Upper lobe of right lung (tissue), 1 donor: ENCODE measurements at places on chromosomes 11 and 22. TPM values are rescaled to one million over a fixed set of nuclear protein-coding genes. Genes with fewer than 3 reads are reported as not detected.
A peak's percentile ranks its signal among the peaks of the same experiment; 100 is the strongest.

GGTLC3 gene
- 13.1 TPM for total RNA-seq

INPPL1 gene
- total RNA-seq, result 146 TPM

SLC22A12 gene
- total RNA-seq, result not detected

UPB1 gene
- total RNA-seq, result 1.5 TPM

BRSK2 gene
- total RNA-seq, result 0.26 TPM

- H3K27ac ChIP-seq, result no peak overlapping the region
- no peaks in the 10 kb centered on the region for H3K4me1 ChIP-seq
- H3K27me3 ChIP-seq, result no peaks in the 10 kb centered on the region
- no peak overlapping the region for H3K4me3 ChIP-seq
- DNase-seq, result peak; percentile 25
Observed at GRCh38 chr11:44351898-44352498, 42.1 kb upstream of the ALX4 start.

DNA sequence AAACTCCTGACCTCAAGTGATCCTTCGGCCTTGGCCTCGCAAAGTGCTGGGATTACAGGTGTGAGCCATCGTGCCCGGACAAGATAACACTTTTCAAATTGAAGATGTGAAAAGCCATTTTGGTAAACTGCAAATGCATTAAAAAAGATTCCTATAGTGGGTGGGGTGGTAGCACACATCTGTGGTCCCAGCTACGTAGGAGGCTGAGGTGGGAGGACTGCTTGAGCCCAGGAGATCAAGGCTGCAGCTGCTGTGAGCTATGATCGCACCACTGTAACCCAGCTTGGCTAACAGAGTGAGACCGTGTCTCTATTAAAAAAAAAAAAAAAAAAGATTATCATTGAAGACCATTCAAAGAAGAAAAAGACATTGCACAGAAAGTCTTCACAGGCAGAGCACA lies 16.9 kb upstream of the ARFGAP3 start:
- H3K4me1 ChIP-seq, result peaks cover 3% of the 10 kb centered on the region
- H3K27me3 ChIP-seq, result no peaks in the 10 kb centered on the region
- peaks cover 97% of the 10 kb centered on the region for H3K36me3 ChIP-seq
- no peak overlapping the region for H3K27ac ChIP-seq
- no peak for DNase-seq

DNA sequence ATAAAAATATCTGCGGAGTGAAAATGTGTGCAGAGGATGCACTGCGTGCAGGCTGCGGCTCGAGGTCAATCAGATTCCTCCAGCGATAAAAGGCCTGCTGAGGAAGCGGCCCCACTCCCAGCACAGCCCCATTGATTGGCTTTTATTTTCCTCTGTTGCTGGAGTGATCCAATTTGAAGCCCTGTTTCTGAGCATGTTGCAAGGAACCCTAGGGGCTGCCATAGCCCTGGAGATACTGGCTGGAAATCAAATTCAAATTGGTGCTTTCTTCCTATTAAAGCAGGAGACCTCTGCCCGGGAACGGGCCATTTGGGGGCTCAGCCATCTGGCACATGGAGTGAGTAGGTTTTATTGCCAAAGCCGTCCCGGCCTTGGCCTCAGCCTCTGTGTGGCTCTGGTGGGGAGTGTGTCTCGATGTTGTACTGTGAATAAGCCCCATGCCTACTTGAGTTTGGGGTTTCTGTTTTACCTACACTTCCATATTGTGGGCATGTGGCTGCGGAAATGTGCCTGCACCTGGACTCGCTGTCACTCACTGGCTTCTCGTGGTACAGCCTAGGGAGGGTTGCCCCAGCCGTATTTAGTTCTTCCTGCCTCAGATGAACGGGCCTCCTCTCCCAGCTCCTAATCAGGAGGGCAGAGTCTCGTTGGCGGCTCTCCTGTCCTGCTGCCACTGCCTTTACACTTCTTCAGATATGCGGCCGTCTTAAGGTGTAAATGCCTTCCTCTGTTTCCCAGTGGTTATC lies 25.6 kb downstream of the PARVB start:
- H3K36me3 ChIP-seq, result no peaks in the 10 kb centered on the region
- no peaks in the 10 kb centered on the region for H3K4me1 ChIP-seq
- H3K4me3 ChIP-seq, result no peak overlapping the region
- DNase-seq, result no peak
- peak overlapping the region; percentile 18 for H3K27ac ChIP-seq

DNA sequence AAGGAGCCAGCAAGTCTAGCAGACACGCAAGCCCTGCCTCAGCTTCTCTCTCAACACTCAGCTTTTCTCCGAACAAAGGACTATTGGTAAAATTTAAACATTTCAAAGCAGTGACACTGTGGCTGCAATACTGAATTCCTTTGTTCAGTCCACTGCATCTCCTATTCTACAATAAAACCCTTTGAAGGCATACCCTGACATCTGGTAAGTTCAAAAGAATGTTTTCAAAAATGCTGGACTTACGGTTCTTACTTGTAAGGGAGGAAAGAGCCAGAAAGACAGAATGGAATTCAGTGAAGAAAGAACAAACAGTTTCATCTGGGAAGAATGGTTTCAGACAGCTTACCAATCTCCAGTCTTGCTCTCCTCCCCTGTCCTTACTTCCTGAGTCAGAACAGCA lies 12.7 kb upstream of the OR8K1 start:
- H3K4me1 ChIP-seq, result no peaks in the 10 kb centered on the region
- no peak overlapping the region for H3K27ac ChIP-seq
- no peak for DNase-seq
- H3K4me3 ChIP-seq, result no peak overlapping the region
- H3K27me3 ChIP-seq, result no peaks in the 10 kb centered on the region

- H3K4me1 ChIP-seq, result no peaks in the 10 kb centered on the region
- H3K4me3 ChIP-seq, result no peak overlapping the region
- DNase-seq, result no peak
Observed at GRCh38 chr11:128388206-128388815, 199.0 kb downstream of the ETS1 start.

DNA sequence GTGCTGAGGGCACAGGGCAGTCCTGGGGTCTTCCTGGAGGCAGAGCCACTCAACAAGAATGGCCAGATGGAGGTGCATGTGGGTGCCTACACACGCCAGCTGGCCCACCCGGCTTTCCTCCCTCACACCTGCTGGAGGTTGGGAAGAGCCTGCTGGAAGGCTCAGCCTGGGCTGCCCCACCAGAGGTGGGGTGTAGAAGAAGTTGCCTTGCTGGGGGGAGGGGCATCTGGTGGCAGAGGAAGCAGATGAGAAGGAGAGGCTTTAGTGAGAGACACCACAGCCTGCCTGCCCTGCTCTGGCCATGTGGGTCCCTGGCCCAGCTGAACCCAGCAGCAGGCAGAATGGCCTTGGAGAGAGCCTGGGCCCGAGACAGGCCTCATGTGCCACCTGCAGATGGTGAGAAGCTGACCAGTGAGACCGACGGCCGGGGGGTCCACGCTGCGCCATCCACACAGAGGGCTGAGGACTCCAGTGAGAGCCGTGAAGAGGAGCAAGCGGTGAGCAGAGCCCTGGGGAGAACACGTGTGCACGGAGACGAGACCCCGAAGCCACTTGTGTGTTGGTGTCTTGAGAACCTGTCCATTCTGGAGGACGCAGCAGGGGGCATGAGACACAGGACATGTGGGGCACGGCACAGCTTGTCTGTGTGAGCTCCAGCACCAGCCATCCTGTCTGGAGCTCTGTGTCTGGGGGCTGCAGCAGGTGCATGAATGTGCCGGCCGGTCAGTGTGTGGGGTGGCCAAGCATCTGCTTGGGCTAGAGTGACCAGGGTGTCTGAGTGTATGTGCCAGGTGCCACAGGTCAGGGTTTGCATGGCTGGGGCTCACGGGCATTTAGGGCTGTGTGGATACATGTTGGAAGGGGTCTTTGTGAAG lies 2.7 kb downstream of the B4GALNT4 start:
- no peak for DNase-seq
- H3K36me3 ChIP-seq, result no peaks in the 10 kb centered on the region
- H3K4me1 ChIP-seq, result peaks cover 9% of the 10 kb centered on the region

DNA sequence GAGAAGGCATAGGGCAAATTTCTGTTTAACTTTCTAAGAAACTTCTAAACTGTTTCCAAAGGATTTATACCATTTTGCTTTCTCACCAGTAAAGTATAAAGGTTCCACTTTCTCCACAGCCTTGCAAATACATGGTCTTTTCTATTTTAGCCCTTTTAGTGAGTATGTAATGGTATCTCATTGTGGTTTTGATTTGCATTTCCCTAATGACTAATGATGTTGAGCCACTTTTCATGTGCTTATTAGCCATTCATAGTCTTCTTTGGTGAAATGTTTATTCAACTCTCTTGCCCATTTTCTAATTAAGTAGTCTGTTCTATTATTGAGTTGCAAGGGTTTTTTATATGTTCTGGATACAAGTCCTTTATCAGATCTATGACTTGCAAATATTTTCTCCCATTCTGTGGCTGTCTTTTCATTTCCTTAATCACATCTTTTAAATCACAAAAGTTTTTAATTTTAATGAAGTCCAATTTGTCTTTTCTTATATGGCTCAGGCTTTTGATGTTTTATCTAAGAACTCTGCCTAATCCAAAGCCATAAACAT lies 83.8 kb upstream of the KCNQ1OT1 start:
- H3K4me1 ChIP-seq, result peaks cover 26% of the 10 kb centered on the region
- H3K4me3 ChIP-seq, result no peak overlapping the region
- no peak overlapping the region for H3K27ac ChIP-seq
- no peak for DNase-seq
- no peaks in the 10 kb centered on the region for H3K36me3 ChIP-seq

DNA sequence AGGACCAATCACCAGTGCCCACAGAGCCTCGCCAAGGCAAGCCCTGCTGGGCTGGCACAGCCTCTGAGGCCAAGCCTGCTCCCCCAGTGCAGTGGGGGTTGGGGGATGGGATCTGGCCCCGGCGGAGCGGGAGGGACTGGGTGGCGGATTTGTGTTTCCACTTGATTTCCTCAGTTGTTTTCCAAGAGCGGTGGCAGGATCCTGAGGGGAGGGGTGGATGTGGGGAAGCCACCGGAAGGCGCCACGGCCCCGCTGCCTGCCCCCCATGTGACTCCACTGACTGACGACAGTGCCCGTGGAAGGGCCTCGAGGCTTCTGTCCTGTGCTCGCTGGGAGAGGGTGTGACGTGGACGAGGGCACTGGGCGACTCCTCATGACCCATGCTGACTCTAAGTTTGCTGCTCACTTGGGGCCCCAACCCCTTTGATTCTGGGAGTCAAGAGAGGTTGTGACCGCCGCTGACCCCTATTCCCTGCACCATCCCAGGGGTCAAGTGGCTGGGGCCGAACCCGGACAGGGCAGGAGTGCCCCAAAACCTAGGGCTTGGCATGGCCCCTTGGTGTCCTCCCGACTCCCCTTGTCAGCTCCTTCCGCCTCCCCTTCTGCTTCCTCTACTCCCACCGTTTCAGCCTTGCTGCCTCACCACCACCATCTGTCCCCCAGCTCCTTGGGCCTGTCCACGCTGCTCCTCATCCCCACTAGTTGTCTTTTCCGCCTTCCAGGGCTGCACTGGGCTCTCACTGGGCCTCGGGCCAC lies 23.5 kb upstream of the PICK1 start:
- no peaks in the 10 kb centered on the region for H3K36me3 ChIP-seq
- H3K27me3 ChIP-seq, result no peaks in the 10 kb centered on the region
- DNase-seq, result no peak
- peaks cover 18% of the 10 kb centered on the region for H3K4me1 ChIP-seq

GRCh38 chr11:10225553-10225952 lies 68.5 kb downstream of the SBF2 start:
- DNase-seq, result no peak
- no peaks in the 10 kb centered on the region for H3K36me3 ChIP-seq
- no peaks in the 10 kb centered on the region for H3K4me1 ChIP-seq
- H3K27me3 ChIP-seq, result no peaks in the 10 kb centered on the region

GRCh38 chr11:46112961-46113607 lies 8.2 kb downstream of the PHF21A start:
- no peak for DNase-seq
- peaks cover 47% of the 10 kb centered on the region for H3K4me1 ChIP-seq
- H3K36me3 ChIP-seq, result no peaks in the 10 kb centered on the region
- H3K27ac ChIP-seq, result no peak overlapping the region

DNA sequence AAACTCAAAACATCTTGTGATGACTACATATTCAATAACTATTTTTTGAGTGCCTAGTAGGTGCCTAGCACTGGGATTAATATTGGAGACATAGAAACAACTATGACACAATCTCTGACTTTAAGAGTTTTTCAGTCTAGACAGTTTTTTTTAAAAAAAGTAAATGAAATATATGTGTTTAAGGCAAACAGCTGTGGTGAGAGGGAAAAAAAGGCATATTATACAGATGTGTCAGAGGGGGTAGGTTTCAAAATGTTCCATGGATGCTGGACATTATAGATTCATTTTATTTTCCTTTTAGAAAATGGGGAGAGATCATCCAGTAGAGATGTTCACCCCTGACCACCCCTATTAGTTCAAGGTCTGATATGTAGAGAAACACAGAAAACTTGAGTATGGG lies 90.8 kb downstream of the LUZP2 start:
- H3K36me3 ChIP-seq, result no peaks in the 10 kb centered on the region
- no peak overlapping the region for H3K27ac ChIP-seq
- no peak overlapping the region for H3K4me3 ChIP-seq
- H3K27me3 ChIP-seq, result no peaks in the 10 kb centered on the region
- no peak for DNase-seq

- H3K4me3 ChIP-seq, result peak overlapping the region; percentile 58
- H3K27me3 ChIP-seq, result no peaks in the 10 kb centered on the region
- peak; percentile 80 for DNase-seq
- no peaks in the 10 kb centered on the region for H3K36me3 ChIP-seq
Observed at GRCh38 chr11:72781313-72782080, 12.3 kb downstream of the STARD10 start.

- H3K27me3 ChIP-seq, result no peaks in the 10 kb centered on the region
- H3K4me1 ChIP-seq, result peaks cover 16% of the 10 kb centered on the region
- DNase-seq, result peak; percentile 46
- peak overlapping the region; percentile 16 for H3K4me3 ChIP-seq
- H3K36me3 ChIP-seq, result peaks cover 96% of the 10 kb centered on the region
Observed at GRCh38 chr11:72702577-72703241, 28.5 kb upstream of the PDE2A start.

DNA sequence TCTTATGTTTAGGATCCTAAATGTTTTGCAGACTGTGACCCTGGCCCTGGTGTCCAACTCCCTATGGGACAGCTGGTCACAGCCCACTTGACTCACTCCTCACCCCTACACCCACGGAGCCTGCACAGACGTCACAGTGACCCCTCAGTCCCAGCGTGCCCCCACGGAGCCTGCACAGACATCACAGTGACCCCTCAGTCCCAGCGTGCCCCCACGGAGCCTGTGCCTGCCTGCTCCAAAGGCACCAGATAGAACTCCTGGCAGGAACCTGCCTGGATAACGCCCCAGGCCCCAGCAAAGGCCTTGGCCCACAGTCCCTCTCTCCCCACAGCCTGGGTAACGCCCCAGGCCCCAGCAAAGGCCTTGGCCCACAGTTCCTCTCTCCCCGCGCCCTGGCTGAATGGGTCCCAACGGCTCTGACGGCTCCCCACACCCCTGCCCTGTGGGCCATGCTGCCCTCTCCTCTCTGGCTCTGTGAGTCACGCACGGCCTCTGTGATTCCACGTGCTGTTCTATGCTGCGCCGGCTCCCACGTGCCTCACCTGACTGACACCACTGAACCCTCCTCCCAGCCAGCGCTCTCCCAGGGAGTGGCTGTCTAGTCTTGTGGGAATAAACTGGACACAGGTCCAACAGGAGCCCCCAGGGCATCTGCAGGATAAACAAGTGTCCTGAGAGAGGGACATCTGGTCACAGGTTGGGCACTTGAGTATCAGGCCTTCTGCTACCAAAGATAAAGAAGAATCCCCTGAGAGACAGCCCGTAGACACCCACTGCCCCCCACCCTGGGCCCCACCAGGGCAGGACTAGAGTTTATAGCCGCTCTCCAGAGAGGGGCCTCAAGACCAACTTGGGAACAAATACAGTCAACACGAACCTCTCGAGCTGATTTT lies 250.3 kb downstream of the BRD1 start:
- no peaks in the 10 kb centered on the region for H3K27me3 ChIP-seq
- H3K4me3 ChIP-seq, result no peak overlapping the region
- no peak for DNase-seq
- no peak overlapping the region for H3K27ac ChIP-seq
